ENCODE measurements at places on chromosomes 7 and 10.

DNA sequence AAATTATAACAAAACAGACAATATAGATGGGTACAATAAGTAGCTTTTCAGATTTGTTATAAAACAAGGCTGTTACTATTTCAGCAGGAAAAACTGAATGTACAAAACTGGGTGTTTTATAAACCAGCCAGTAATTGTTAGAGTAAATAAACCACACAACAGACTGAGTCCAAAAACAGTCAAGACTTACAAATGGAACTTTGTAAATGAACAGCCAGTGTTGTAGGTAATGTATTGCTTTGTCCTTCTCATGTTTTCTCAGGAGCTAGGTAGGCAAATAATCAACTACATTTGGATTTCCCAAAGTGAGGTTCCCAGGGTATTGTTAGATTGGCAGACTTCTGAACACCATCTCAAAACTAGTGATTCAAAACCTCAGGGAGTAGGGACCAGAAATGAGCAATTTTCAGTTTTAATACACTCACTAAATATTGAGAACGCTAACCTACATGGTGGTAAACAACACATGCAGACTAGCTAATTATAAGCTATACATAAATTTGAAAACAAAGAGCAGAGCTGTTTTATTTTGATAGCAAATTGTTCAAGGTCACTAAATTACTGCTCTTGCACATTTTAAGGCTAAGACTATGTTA lies 36.2 kb downstream of the HERPUD2 start:
- DNase-seq = no peak

DNA sequence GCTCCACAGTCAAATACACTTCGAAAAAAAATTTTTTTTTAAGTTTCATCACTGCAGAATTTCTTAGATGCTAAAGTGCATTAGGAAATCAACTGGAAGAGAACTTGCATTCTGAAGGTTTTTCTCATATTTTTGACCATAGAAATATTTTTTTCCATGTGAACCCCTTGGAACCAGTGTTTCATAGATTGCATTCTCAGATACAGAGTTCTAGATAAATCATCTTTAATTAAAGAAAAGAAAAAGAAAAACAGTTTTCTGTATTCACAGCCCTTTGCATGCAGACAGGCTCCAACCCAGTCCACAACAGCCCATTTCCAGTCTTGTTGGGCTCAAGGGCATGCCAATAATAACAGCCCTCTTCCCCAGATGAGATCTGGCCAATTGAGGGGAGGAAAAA lies 75.5 kb upstream of the RPA3 start:
- DNase-seq = no peak

DNA sequence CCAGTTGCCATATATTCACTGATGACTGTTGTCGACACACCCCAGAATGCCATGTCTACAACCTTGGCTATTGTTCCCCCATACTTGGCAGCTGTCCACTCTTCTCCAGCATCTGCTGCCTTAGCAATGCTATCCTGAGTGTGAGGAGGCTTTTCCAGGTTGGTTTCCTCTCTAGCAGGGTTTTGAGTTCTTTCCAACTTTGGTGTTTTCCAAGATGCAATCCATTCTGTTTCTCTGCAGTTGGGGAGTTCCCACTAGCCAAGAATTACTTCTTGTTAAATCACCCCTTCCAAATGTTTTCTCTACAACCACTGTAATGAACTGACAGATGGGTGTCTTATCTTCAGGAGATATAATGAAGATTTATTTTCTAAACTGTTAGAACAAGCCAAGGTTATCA lies 617.4 kb downstream of the CCSER2 start:
- DNase-seq = no peak

DNA sequence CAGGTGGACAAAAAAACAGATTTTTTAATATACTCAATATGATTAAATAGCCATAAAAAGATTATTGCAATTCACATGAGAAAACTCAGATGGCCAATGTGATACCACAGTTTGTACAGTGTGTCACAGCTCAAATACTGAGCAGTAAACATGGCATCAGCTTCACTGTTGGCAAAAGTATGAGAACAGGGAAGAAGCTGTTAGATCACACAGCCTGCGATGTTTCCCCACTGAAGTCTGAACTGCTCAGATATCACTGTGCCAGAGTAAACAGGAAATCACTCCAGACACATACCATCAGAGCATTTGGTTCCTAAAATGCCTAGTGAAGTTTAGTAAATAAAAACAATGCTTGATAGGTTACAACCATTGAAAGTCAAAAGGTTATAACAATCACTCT lies 347.8 kb downstream of the ETV1 start:
- DNase-seq = no peak

GRCh38 chr7:26944501-26945358 lies 80.3 kb upstream of the SKAP2 start:
- DNase-seq = no peak

DNA sequence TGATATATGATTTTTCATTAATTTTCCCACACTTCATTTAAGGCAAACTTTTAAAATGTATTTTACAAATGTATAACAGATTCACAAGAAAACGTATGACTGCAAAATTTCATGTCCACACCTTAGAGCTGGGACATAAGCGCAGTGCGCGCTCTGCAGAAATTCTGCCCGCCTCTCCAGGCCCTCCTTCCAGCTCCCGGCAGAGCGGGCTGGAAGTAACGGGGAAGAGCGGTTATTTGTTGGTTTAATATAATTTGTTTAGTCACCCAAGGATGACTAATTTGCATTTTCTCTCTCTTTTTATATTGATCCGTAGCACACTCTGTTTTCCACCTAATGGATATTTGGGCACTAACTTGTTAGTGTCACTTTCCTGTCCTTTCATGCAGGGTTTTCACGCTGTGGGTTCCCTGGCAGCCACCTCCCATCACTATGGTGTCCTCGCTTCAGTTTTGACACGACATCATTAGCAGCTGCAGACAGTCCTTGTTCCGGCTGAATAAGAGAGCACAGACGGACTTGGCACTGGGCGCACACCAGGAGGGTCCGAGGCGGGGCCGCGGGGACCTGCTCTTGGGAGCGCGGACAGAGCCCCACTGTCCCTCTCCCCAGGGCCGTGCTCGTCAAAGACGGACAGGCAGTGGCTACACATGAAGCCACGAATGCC lies 129.2 kb upstream of the SEC61G start:
- no peak for DNase-seq

DNA sequence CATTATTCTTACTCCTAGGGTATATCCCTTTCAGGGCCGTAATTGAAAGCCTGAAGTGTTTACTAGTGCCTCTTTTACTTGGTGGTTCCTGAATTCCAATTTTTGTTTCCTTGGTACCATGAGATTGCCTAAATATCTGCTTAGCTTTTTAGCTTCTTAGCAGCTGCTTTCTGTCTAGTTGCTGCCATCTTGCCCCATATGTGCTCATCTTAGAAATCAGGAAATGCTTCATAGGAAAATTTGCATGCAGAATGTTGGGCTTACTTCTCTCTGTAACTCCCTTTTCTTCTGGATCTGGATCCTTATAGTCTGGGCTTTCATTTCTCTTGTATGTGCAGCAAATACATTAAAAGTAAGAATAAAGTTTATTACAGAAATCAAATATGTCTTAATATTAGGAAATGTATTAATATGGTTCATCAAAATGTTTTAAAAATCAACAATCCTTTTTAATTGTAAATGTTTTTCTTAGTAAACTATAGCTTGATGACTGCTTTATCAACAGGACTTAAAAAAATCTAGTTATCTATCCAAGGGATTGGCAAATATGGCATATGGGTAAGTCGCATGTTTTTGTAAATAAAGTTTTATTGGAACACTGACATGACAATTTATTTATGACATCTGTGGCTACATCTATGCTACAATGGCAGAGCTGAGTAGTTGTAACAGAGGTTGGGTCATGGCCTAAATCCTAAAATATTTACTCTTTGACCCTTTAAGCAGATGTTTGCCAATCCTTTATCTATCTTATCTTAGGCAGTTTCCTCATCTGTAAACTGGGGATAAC lies 73.5 kb upstream of the CDK6 start:
- no peak for DNase-seq

GRCh38 chr7:33191340-33191739 lies 62.0 kb downstream of the BBS9 start:
- DNase-seq = no peak

DNA sequence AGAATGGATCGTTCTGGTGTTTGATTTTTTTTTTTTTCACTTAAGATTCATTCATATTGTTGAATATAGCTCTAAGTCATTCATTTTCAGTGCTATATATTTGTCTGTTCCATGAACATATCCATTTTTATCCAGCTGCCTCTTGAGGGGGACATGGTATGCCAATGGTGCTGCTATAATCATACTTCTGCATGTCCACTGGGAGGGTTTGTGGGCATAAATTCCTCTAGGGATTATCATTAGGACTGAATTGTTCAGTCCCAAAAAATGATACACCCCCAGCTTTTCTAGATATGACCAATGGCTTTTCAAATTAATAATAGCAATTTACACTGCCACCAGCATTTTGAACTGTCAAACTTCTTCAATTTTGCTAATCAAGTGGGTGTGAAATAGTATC lies 41.1 kb downstream of the CAV1 start:
- no peak for DNase-seq

GRCh38 chr10:60735244-60735643 lies 43.0 kb upstream of the CDK1 start:
- DNase-seq = no peak

DNA sequence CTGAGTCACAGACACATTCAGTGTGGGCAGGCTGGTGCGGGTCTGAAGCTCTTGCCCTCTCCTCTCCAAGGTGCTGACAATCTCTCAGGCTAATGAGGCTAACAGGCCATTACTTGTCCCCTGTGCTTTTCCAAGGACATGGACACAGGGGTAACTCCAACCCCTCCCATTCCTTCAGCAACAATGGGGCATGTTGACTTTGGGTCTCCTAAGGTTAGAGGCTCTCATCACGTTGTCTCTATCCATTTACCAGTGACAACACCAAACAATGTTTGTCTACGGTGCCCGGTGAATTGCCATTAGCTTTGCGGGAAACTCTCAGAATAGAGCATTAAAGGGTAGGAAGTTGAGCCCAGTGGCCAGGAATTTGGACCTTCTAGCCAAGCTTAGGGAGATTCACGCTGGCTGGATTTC lies 101.6 kb upstream of the TNS3 start:
- no peak for DNase-seq

- no peak for DNase-seq
These were observed 141.2 kb upstream of the HDAC9 start for GRCh38 chr7:18354108-18355085.

DNA sequence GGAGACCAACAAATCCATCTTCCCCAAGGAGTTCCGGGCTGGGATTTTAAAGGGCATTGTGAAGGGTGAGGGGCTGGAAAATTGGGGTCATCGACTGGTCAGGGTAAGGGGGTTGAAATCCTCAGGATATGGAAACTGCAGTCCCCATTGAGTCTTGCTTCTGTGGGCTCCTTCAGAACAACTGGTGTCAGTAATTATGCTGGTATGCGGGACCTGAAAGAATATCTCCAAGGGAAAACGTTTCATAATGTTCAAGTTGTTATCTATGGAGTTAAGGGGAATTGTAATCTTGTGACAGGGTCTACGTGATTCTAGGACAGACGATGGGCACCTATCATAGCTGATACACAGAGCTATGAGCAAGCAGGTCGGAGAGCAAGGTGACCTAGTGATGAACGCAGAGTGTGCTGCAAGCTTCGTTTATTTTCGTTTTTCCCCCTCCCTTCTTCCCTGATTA lies 494 bp upstream of the RHBDD2 start:
- no peak for DNase-seq

DNA sequence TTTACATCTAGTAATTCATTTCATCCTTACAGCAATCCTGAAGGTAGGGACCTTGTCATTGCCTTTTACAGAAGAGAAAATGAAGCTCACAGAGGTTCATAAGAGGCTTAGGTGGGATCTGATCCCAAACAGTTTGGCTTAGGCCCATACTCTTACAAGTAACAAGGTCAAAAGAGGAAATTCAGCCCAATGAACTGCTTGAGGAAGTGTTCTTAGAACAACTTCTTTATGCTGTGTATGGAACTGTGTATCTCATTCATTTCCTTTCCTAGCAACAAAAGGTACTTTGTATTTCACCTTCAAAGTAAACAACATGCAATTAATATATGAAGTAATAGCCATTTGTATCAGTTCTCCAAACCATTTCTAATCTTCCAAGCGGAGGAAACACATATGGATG lies 79.3 kb downstream of the AVL9 start:
- DNase-seq = no peak

DNA sequence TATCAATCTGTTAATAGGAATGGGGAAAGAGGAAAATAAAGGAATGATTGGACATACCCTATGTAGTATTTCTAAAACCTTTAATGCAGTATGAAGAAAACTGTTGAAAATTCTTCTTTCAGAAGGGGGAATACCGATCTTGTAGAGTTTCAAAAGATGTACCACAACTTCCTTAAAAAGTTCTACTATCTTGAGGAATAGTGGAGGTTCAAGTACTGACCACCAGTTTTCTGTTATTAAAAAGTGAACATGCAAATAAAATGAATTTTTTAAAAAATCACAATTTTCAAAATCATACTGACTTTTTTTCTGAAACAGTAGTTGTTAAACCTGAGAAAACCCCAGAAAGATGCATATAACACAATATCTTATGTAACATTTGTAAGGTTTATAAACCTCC lies 86.5 kb downstream of the HERC4 start:
- no peak for DNase-seq

DNA sequence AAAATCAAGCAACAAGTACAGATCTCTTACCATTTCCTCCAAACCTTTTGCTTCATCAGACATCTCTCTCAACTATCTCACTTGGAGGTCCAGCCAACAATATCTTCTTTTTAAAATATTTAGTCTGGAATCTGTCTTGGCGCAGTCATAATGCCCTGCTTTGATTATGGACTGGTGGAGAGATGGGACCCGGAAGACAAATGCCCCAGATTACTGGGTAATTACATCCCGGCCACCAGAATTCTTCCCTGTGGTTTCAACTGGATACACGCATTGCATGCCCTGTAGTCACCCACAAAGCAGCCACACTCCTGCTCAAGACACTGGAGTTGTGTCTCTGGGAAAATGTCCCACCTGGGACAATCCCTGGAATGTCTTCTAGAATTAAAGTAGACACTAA lies 65.5 kb downstream of the BPGM start:
- no peak for DNase-seq

DNA sequence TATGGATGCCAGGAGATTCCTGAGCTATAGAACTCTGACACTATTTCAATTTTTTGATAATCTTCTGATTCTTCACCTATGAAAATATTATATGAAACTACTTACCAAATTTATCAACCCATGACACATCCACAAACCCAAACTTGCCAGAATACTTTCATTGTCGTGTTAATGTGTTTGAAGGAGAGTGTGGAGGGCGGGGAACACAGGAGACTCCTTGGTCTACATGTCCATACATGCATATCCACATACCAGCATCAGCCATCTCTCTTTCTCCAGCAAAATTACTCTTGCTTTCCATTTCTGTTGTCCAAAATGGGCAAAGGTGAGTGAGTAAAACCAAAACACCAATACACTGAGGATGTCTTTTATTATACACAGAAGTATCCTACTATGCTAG lies 23.5 kb upstream of the BPGM start:
- DNase-seq = no peak

- DNase-seq = no peak
These were observed 52.6 kb upstream of the ST8SIA6 start for GRCh38 chr10:17506856-17507471.

Measured in activated naive CD4-positive, alpha-beta T cell (primary cell).